ENCODE measurements at places on chromosomes 5 and 9. TPM values are rescaled to one million over a fixed set of nuclear protein-coding genes. Genes with fewer than 3 reads are reported as not detected.

SKIC3 gene
- 69.1 TPM for total RNA-seq

SGCD gene
- not detected for total RNA-seq

PCDHGA10 gene
- 0.69 TPM for total RNA-seq

ANKRD18B gene
- total RNA-seq, result 7.3 TPM

UBQLN1 gene
- 92.8 TPM for total RNA-seq

PIP5KL1 gene
- total RNA-seq, result 7.8 TPM

PCBD2 gene
- 19.8 TPM for total RNA-seq

SPARC gene
- 228 TPM for total RNA-seq

PCDHGA3 gene
- not detected for total RNA-seq

NUTM2G gene
- total RNA-seq, result not detected

RAPGEF1 gene
- 86.8 TPM for total RNA-seq

ADCY2 gene
- total RNA-seq, result 0.13 TPM

NR5A1 gene
- 2.5 TPM for total RNA-seq

FOXD4 gene
- total RNA-seq, result 0.23 TPM

SLC9A3 gene
- 2.0 TPM for total RNA-seq

PCDHGA5 gene
- 0.67 TPM for total RNA-seq

PROB1 gene
- 2.3 TPM for total RNA-seq

EMB gene
- total RNA-seq, result 65.9 TPM

ARSI gene
- total RNA-seq, result 18.6 TPM

RAB3C gene
- not detected for total RNA-seq

SMIM23 gene
- total RNA-seq, result not detected

PCDH12 gene
- total RNA-seq, result not detected

PCDHGC4 gene
- 0.57 TPM for total RNA-seq

SPINK6 gene
- not detected for total RNA-seq

TAF11L11 gene
- total RNA-seq, result not detected

ANKRD34B gene
- total RNA-seq, result 0.10 TPM

LCN15 gene
- 0.05 TPM for total RNA-seq

NR2F1 gene
- total RNA-seq, result 49.5 TPM

All from Panc1 (cell line).